ENCODE measurements at places on chromosomes 11 and 22.

DNA sequence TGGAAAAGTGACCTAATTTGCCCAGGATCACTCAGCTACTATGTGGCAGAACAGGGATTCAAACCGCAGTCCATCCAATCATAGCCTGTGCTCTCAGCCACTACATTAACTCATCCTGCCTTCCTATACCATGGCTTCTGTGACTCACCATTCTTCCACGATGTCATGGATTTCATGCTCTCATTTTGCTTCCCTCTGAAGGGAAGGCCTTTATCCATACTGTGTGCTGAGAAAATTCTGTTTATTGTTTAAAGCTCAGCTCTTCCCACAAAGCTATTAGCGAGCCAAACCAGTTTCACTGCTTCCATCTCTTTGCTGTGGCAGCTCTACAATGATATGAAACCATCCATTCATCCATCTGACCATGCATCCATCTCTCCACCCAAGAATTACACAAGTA lies 289.9 kb downstream of the TENM4 start:
- DNase-seq: no peak

- no peak for DNase-seq
These were observed 471.1 kb upstream of the ANO3 start for GRCh38 chr11:25860677-25861450.

DNA sequence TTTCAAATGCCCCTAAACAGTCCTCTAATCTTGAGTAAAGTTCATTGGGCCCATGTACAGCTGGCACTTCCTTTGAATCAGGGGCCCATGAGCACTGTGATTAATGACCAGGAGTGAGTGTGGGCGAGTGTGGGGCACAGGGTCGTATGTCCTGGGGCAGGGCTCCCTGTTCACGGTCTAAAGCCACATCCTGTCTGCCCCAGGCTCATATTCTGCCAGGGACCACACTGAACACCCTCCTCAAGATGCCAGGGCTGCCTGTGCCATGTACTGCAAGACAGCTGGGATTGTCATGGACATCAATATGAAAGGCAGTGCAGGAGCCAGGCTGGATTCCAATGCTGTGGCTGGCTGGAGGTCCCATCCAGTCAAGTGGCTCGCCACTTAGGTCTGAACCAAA lies 130.5 kb downstream of the KIRREL3 start:
- no peak for DNase-seq

DNA sequence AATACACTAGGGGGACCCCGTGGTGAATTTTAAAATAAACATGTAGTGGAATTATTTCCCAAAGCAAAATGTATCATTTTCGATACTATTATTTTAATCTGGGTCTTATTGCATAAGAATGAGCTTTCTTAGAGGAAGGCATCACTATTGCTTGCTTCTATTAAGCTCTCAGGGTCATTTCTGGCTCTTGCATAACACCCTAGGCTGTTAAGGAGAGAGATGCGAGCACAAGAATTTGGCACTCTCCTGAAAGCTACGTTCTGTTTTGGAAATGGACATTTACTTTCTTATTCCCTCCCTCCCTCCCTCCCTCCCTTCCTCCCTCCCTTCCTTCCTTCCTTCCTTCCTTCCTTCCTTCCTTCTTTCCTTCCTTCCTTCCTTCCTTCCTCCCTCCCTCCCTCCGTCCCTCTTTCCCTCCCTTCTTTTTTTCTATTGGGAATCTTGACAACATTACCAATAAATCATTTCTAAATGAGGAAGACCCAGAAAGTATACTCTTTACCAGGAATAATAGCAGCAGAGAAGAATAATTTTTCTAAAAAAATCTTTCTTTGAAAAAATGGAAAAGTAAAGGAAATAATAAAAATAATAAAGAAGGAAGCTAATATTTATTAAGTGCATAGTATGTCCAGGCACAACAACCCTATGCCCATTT lies 83.6 kb upstream of the BDNF start:
- DNase-seq: no peak

DNA sequence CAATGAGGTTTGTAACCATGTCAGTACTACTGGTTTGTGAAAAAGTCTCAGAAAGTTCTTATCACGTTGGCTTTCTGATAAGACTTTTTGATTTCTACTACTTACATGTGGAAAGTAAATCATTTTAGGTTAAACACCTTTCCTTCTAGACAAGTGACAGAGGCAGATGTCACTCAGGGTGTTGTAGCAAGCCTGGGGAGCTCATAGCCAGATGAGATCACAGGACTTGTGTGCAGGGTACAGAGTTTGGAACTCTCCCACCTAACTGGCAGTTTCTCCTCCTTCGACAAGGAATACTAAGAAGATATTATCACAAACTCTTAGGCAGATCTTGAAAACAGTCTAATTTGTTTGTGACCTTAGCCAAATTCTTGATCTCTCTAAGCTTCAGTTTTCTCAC lies 49.4 kb upstream of the PICALM start:
- DNase-seq: no peak

- DNase-seq: no peak
These were observed 38.3 kb downstream of the TP53I11 start for GRCh38 chr11:44912270-44912987.

GRCh38 chr11:73384872-73385689 lies 8.9 kb downstream of the RELT start:
- no peak for DNase-seq

DNA sequence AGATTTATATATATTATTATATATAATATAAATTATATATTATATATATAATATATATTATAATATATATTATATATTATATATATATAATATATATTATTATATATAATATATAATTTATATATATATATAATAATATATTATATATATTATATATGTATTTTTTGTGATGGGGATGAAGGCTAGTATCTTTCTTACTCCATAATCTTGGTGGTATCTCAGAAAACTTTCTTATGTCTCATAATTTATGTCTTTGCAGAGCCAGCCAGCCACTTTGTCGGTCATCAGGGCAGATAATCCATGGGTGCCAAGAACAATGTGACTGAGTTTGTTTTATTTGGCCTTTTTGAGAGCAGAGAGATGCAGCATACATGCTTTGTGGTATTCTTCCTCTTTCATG lies at the start of gene OR4S1:
Gene OR4S1 (plus strand): TSS at position 301 of the 400 bp plus-strand sequence. CDS start 0 bp downstream, at position 301.
- no peak for DNase-seq

DNA sequence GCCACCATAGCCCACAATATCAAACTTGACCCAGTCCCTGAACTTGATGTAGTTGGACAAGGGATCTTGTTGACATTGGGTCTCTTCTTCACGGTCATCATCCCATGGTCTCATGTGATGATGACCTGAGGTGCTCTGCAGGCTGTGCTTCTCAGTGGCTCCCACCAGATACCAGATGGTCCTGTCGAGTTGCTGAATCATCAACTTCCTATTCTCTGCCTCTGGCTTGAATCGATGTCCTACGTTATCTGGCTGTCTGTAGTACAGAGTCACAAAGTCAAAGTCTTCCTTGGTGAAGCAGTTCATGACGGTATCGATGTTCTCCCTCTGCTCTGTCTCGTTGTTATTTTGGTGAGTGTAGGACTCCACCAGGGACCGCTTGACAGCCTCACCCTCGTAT lies 145.7 kb upstream of the ALDH3B2 start:
- DNase-seq: no peak

DNA sequence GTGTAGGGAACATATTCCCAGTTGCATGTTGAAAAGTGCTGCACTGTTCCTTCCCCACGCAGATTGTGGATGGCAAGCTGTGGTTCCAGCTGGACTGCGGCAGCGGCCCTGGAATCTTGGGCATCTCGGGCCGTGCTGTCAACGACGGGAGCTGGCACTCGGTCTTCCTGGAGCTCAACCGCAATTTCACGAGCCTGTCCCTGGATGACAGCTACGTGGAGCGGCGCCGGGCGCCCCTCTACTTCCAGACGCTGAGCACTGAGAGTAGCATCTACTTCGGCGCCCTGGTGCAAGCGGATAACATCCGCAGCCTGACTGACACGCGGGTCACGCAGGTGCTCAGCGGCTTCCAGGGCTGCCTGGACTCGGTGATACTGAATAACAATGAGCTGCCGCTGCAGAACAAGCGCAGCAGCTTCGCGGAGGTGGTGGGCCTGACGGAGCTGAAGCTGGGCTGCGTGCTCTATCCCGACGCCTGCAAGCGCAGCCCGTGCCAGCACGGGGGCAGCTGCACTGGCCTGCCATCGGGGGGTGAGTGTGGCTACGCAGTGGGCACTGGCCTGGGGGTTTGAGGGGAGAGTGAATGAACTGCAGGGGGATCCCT lies 102.7 kb upstream of the MTNR1B start:
- no peak for DNase-seq

DNA sequence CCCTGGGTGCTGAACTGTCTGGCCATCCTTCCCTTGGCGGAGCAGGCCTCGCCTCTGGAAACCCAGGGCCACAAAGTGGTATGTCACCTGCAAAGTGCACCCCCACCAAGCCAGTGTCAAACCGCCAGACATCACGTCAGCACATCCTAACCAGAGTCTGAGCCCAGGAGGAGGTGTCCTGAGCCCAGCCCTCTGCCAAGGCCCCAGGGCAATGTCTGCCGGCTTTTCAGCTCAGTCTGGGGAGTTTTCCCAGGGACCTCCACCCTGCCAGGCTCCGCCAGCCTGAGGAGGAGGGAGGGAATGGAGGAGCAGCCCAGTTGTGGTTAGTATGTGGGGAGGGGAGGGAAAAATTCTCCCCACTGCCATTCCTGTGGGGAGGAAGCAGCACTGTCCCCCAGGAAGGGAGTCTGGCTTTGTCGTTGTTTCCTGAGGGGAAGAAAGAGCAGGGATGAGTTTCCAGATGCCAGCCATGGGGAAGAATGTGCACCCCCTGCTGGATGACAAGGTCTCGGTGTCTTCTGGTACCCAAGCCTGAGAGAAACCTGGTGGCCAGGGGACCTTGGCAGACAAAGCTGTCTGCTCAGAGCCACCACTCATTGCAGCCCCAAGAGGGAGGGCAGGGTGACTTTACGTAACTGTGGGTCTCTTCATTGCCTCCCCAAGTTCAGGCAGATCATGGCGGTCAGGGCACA lies 81.4 kb upstream of the CD82 start:
- no peak for DNase-seq

DNA sequence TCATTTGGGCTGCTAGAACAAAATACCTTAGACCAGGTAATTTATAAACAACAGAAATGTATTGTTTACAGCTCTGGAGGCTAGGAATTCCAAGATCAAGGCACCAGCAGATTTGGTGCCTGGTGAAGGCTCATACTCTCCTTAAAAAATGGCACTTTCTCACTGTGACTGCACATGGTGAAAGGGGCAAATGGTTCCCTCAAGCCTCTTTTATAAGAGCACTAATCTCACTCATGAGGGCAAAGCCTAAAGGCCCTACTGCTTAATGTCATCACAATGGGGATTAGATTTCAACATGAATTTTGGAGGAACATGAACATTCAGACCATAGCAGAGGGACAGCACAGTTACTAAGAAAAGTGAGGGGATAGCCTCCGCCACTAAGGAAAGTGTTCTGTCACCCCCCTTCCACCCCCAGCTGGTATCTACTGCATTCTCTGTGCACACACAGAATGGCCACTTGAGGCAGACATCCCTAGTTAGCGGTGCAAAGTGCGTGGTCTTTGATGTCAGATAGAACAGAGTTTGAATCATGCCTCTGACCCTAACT lies 47.2 kb upstream of the CEP295 start:
- DNase-seq: no peak

- no peak for DNase-seq
These were observed 12.5 kb downstream of the ADAMTS8 start for GRCh38 chr11:130415731-130416529.

DNA sequence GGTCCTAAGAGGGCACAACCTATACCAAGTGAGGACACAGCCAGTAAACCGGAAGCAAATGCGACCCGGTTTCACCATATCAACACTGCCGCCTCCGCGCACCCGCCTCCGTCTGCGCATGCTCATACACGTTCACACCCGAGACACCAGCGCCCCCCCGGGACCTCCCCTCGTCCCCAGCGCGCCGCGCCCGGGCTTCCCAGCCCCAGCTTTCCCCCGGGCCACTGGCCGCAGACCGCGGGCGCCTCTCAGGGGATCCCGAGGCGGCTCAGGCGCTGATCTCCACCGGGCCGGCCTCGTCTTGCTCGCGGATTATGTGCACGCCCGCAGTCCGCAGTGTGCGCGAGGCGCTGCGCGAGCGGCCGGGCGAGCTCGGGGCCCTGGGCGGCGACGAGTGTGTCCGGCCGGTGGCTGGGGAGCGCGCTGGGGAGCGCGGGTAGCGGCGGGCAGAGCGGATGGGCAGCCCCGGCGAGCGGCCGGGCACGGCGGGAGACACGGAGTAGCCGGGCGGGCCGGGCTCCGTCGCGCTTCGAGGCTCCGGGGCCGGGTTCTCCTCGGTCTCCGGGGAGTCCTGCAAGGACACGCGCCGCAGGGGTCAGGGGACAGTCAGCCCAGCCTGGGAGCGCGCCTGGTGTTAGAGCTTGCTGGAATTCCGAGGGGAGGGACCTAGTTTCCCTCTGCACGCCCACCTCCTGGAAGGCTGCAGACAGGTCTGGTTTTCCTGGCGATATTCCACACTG lies 2.0 kb downstream of the HEPN1 start:
- DNase-seq: peak; percentile 72

- no peak for DNase-seq
These were observed 48.4 kb downstream of the COMMD9 start for GRCh38 chr11:36240801-36241200.

DNA sequence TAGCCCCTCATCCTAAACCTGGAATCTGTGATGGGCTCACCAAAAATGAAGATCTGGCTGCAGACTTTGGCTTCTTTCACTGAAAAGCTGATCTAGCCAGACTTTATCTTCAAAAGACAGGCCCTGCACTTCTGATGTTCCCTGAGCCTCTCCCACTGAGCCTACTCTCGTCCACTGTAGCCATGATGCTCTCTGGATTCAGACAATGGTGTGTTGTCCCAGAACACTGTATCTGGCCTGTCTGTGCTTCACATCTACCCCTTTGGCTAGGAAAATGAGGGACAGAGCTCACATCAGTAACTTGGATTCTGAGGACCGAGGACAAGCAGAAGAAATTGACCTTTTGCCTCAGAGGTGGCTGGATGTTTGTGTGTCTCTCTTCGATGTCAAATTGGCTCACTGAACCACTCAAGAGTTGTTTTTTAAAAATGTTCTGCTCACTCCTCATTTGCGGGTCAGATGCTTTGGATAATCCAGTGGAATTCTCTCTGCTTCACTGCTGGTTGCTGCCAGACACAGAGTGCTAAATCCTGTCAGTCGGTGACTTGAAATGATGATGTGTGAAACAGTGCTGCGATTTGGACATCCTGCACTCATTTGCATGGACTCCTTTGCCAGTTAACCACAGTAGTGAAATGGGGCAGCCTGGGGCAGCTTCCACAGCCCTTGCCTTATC lies 67.5 kb downstream of the ARFGAP2 start:
- no peak for DNase-seq

All from CD4-positive, alpha-beta T cell (primary cell).